Ascending aorta (tissue), 2 donors: ENCODE measurements at places on chromosomes 5 and 9. TPM values are rescaled to one million over a fixed set of nuclear protein-coding genes. Genes with fewer than 3 reads are reported as not detected.

DNA sequence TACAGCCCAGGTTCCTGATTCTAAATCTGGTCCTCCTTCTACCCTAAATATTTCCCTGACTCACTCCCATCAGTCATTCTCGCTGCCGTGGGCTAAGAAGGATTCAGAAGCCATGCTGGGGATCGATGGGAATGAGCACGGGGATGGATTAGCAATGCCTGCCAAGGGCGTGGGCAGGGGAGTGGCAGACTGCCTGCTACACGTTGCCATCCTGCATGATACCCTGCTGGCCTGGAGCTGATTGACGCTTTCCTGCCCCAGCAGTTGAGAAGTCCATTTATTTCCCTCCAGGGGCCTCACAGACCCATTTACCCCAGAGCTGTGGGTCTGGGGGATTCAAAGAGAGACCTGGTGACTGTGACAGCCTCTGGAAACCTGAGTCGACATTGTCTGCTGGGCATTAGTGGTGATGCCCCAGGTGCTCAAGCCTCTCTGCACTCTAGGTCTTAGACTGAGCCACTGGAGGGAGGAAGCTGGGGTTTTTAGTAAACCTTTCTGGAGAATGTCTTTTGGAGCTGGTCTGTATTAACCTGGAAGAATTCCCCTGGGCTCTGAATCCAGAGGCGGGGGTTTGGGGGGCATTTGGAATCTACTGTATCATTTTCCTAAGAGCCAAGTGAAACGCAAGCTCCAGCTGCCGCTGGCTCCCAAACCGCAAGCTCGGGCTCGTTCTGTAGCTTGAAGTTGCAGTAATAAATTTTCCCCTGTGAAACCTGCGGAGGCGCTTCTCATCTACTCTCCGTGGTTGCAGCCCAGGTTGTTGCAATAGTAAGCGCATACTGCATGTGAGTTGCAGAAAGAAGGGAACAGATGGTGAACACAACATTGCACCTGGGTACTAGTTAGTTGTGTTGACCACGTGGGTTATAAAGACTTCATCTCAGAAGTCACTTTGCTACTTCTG is 76.3 kb upstream of the RAPGEF1 start:
- no peak for DNase-seq

GRCh38 chr9:84261070-84261746 is 79.3 kb downstream of the SLC28A3 start:
- no peak for DNase-seq

DNA sequence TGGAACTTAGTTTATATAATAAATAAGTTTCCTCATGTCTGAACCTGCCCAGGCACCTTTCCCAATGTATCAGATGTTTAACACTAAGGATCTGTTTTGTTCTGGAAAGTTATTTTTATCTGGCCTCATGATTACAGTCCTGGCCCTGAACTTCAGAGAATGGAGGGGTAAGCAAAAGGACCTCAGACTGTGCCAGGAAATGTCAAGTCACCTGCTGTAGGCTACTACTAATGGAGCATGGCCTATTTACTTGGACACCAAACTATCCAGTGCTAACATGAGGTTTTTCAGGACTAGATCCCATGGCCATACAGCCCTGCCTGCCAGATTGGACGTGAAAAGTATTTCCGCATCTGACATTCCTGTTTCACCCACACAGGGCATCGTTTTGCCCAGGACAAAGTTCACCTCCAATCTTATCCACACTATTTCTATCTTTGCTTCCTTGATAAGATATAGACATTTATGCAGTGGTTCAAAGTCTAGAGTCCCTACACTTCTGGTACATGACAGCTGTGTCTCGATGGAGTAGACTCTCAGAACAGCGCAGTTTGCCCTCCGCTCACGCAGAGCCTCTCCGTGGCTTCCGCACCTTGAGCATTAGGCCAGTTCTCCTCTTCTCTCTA is at the start of gene BTNL8:
BTNL8 (plus strand) TSS at position 539 of the 626 bp plus-strand sequence. CDS start 152 bp downstream, outside the sequence.
- DNase-seq, result no peak

DNA sequence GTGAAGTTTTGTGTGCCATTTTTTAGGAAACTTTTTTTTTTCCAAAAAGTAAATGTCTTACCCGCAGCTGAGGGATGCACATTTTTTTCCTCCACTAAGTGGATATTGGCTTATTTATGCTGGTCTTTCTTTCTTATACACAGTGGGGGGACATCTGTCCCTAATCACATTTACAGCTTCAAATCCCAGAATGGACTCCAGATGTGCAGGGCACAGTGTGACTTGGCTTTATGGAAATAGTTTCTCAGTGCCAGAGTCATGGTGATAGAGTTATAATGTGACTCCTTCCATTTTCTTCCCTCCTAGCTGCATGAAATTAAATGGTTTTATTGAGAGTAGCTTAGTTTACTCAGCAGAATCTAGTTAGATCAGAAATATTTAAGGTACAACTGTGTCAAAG is 66.5 kb downstream of the SV2C start:
- DNase-seq, result no peak

DNA sequence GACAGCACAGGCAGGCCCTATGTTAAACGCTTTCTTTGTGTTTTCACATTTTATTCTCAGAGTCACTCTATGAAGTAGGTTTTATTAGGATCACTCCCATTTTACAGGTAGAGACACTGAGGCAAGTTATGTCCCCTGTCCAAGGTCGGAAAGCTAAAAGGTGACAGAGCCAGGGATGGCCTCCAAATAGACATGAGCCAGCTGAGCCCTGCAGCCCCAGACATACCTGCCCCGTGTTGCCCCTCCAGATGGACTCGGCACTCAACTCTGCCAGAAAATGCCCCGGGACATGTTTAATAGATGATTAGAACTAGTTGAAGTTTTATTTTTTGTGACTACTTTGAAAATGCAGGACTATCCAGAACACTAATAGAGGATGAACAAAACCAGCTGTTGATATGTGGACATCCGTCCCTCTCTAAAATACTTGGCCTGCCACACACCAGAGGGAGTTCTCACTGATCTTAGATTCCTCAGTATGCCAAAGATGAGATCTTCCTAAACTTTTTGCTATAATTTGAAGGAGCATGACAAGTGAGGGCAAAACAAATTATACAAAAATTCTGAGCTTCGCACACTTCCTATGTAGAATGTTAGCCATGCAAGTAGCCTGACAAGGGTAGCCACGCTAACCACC is 258.6 kb upstream of the ADAMTS16 start:
- no peak for DNase-seq

DNA sequence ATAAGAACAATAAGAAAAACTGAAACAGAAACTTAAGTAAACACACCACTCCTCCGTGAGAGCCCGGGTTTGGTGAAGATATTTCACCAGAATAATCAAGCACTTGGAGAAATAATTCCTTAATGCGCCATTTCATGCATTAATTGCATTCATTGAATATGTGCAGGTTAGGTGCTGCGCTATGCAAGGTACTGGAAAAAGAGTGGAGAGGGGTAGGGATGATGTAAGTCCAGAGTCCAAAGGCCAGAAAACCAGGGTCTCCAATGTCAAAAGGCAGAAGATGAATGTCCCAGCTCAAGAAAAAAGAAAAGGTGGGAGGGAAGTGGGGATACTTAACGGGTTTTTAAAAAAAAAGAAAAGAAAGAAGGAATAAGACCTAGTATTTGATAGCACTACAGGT is 669 bp upstream of the ZFP37 start:
- DNase-seq, result no peak

GRCh38 chr5:60896991-60897390 is 47.9 kb downstream of the ERCC8 start:
- no peak for DNase-seq

GRCh38 chr5:124057724-124058231 is 545.8 kb downstream of the CSNK1G3 start:
- DNase-seq, result no peak

GRCh38 chr5:93676704-93677103 is 64.7 kb downstream of the POU5F2 start:
- DNase-seq, result no peak

- no peak for DNase-seq
These were observed 5.3 kb downstream of the ERAP2 start for GRCh38 chr5:96881511-96882115.

GRCh38 chr9:130891688-130892476 is 4.7 kb downstream of the QRFP start:
- no peak for DNase-seq

GRCh38 chr5:123436201-123436600 is 13.0 kb upstream of the CEP120 start:
- no peak for DNase-seq

GRCh38 chr5:126869005-126869451 is 92.1 kb downstream of the LMNB1 start:
- DNase-seq, result no peak

DNA sequence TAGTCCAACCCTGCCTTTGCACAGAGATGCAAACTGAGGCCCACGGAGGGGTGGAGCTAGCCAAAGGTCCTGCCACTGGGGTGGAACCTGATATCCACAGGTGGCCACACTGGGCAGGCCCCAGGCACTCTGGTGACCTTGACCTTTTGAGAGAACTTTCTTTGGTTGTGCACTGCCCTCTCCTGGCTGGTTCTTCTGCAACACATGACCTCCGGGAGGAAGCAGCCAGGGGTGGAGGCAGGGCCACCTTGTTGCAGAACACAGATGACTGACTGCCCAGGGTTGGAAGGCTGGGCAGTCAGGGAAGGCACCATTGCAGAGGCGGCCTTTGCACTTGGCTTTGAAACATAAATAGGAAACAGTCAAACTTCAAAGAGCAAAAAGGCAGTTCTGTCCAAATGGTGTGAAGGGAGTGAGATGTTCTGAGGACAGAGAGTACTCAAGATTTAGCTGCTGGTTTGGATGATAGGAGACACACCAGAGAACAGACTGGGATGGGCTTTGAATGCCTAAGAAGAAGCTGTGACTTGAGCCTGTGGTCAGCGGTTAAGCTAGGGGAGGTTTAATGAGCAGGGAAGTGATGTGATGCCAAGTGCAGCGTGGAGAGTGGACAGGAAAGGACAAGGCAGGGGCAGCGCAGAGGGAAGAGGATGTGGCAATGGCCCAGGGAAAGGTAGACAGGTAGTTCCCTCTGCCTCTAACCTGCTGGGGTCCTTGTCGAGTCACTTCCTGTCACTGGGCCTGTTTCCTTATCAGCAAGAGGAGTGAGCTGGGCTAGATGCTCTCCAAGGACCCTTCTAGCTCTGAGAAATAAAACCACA is 6.8 kb upstream of the TCOF1 start:
- DNase-seq, result peak; percentile 71

- DNase-seq, result no peak
These were observed 75.0 kb downstream of the NR6A1 start for GRCh38 chr9:124696101-124696500.

DNA sequence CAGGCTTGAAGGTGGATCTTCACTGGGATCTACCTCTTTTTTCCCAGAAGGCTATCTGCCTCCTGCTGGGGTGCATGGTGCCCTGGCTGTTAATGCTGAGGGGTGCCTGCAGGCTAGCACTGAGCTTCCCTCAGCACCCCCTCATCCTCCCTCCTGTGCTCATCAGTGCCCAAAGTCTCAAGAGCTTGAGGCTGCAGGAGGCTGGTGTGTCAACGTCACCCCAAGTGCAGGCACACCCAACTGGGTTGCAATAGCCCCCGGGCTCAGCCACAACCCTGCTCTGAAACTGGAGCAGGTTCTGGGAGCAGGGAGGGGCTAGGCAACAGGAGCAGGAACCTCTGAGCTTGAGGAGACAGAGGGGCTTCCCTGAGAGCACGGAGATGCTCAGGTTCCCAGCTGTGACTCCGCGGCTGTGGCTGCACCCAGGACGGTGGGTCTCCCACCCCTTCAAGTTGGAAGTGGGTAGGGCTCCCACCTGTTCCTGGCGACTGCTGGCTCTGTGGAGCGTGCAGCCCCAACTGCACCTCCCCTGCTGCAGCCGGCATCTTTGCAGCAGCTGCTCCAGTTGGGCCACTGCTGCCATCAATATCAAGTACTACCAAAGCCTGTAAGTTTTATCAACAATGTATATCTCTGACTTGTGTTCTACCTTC is 1266.6 kb upstream of the C9orf72 start:
- DNase-seq, result no peak

GRCh38 chr9:91714020-91714806 is 235.8 kb downstream of the ROR2 start:
- peak; percentile 69 for DNase-seq

DNA sequence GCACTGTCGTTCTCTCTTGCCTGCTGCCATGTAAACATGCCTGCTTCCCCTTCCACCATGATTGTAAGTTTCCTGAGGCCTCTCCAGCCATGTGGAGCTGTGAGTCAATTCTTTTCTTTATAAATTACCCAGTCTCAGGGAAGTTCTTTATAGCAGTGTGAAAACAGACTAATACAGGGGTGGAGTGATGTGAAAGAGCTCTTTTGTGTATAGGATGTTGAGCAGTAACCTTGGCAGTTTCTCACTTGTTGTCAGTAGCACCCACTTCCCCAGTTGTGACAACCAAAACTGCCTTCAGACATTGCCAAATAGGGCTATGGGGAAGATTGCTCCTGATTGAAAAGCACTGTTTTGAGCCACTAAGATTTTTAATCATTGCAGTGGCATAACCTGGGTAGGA is 552.2 kb upstream of the ZNF462 start:
- DNase-seq, result no peak

DNA sequence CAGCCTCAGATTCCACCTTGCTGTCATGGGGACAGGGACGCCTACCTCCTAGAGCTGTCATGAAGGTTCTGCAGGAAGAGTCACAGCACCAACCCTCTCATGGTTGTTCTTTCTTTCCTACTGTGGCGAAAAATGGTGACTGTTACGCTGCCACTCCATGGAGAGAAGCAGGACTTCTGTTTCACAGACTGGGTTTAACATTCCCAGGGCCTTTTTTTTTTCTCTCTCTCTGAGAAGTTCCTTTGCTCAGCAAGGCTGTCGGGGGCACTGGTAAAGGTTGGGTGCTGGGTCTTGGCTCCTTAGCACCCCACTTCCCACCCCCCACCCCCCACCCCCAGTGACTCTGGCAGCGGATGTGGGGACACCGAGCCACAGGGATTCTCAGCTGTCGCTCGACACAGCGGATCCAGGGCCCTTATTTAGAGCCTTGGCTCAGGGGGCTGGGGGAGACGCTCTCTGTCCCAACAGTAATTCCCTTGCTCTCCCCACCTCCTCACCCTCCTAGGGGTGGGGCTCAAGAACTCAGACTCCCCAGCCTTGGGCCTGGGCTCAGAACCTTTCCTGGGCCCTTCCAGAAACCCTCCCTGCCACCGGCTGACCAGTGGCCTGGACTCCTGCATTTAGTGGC is 34.4 kb downstream of the DUSP1 start:
- no peak for DNase-seq

GRCh38 chr5:57316798-57317327 is 143.0 kb downstream of the GPBP1 start:
- DNase-seq, result no peak

DNA sequence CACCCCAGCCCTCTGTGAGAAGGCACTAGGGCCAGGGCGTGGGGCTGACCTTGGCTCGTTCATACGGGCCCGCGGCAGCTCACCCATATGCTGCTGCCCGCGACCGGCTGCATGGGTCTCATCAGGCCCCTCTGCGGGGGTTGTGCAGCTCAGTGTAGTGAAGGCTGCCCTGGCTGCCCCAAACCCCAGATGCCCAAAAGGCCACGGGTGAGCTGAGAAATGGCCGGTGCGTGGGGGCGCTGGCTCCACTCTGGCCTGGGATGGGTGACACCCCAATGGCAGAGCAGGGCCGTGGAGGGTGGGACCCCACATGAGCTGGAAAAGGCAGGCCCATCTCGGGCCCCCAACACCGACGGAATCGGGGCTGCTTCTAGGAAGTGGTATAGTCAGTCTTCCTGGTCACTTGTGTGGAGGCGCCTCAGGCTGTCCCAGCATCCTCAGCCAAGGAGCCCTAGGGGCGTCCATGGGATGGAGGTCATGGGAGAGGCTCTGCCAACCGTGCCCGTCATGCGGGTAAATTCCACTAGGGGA is 19.4 kb upstream of the LRRC14B start:
- DNase-seq, result no peak

ACTBL2 gene
- not detected for total RNA-seq

TEX48 gene
- not detected for total RNA-seq

NOXA1 gene
- total RNA-seq, result 6.9 TPM

PCDHGB5 gene
- 19.6 TPM for total RNA-seq

PCDHB3 gene
- 1.1 TPM for total RNA-seq

NIPAL4 gene
- total RNA-seq, result not detected

ZFP2 gene
- total RNA-seq, result 0.75 TPM

PCDHB11 gene
- total RNA-seq, result 7.1 TPM
